ENCODE measurements at places on chromosomes 7 and 10.
A peak's percentile ranks its signal among the peaks of the same experiment; 100 is the strongest.

- no peak overlapping the region for H3K4me3 ChIP-seq
- peaks cover 34% of the 10 kb centered on the region for H3K27me3 ChIP-seq
- DNase-seq: no peak
- peaks cover 21% of the 10 kb centered on the region for H3K36me3 ChIP-seq
- no peak overlapping the region for H3K27ac ChIP-seq
- peaks cover 6% of the 10 kb centered on the region for H3K4me1 ChIP-seq
Measured at GRCh38 chr7:106317971-106318370, 33.2 kb upstream of the NAMPT start.

DNA sequence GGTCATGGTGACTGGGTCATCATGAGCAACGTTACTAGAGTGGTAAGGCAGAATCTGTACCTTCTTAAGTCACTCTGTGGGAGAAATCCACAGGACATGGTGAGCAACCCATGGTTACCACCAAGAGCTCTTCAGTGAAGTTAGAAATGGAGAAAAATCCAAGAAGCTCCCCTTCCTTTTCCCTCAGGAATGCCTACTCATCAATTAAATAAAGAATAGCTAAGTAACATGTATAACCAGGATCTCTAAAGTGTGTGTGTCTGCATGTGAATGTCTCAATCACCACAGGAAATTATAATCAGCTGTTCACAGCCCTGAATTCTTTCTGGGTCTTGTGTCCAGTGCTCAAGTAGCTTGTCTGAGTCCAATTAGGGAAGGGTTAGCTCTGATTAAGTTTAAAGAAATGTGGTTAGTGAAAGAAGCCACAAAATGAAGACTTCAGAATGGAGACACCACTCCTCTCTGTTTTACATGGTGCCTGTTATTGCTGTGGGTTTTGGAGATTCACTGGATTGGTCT lies 73.2 kb downstream of the SEM1 start:
- H3K36me3 ChIP-seq: no peaks in the 10 kb centered on the region
- no peak overlapping the region for H3K4me3 ChIP-seq
- H3K4me1 ChIP-seq: no peaks in the 10 kb centered on the region
- peaks cover 19% of the 10 kb centered on the region for H3K27me3 ChIP-seq

DNA sequence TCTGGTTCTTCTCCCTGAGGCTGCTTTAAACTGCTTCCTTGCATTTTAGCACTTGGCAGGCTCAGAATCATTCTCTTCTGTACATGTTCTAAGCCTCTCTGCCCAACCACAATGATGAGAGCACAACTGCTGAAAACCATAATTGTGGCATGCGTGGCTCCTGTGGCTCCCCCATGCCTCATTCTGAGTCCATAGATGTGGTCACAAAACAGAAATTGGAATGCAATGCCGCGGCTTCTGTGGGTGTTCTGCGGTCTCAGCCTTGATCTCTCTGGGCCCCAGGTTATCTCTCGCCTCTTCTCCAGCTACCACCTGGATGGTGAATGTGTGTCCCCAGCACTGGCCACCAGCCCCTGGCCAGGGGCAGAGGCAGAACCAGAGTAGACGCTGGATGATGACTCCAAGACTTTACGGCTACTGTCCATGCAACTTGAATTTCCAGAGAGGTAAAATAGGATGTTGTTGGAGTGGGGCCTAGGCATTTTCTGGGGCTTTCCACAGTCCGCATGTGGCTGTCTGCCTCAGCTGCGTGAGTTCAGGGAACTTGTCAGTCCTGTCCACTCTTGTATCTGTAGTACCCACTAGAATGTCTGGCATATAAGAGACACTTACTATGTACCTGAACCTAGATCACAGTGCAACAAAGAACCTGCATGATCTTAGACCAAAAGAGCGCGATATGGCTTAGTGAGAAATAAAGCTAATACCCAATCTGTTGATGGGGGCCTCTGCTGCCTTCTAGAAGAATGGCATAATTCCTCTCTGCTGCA lies 52.4 kb upstream of the ADRB1 start:
- peaks cover 10% of the 10 kb centered on the region for H3K36me3 ChIP-seq
- no peak overlapping the region for H3K4me3 ChIP-seq
- no peak overlapping the region for H3K27ac ChIP-seq

DNA sequence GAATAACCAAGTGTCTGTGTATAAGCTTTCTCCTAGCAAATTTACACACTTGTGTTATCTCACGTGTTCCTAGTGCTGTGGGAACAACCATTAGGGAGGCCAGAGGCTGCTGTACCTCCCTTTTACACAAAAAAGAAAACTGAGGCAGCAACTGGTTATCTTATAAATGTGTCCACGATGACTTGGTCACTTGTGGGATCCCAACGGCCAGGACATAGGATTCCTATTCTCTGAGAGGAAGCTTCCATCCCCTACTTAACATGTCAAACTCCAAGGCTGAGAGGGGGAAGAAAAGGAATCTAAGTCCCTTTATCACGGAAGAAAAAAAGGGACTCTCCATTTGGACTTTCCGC lies 484 bp downstream of the ZNF438 start:
- H3K4me3 ChIP-seq: peak overlapping the region; percentile 90
- H3K36me3 ChIP-seq: no peaks in the 10 kb centered on the region
- DNase-seq: no peak
- H3K27me3 ChIP-seq: no peaks in the 10 kb centered on the region
- H3K4me1 ChIP-seq: peaks cover 6% of the 10 kb centered on the region

GRCh38 chr7:112421666-112422486 lies 28.4 kb upstream of the IFRD1 start:
- peaks cover 18% of the 10 kb centered on the region for H3K4me1 ChIP-seq
- no peak for DNase-seq
- no peaks in the 10 kb centered on the region for H3K36me3 ChIP-seq
- peak overlapping the region; percentile 24 for H3K4me3 ChIP-seq
- no peaks in the 10 kb centered on the region for H3K27me3 ChIP-seq

DNA sequence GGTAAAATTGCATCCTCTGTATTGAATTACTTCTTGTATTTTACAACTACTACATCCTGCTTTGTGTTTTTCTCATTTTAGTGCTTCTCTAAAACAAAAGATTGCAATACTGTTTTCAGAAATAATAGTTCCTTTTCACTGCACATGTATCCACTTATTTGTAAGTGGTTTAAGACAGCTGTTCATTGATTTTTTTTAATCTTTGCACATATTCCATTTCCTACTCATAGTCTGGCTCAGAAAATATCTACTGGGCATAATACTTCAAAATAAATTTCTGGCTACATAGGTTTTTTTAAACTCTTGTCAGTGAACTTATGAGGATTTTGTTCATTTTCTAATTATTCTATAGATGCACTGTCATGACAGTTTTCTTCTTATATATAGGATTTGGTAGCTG lies 54.8 kb downstream of the SND1 start:
- no peaks in the 10 kb centered on the region for H3K27me3 ChIP-seq
- H3K4me3 ChIP-seq: no peak overlapping the region
- no peaks in the 10 kb centered on the region for H3K4me1 ChIP-seq
- no peak for DNase-seq
- peaks cover 61% of the 10 kb centered on the region for H3K36me3 ChIP-seq
- no peak overlapping the region for H3K27ac ChIP-seq

DNA sequence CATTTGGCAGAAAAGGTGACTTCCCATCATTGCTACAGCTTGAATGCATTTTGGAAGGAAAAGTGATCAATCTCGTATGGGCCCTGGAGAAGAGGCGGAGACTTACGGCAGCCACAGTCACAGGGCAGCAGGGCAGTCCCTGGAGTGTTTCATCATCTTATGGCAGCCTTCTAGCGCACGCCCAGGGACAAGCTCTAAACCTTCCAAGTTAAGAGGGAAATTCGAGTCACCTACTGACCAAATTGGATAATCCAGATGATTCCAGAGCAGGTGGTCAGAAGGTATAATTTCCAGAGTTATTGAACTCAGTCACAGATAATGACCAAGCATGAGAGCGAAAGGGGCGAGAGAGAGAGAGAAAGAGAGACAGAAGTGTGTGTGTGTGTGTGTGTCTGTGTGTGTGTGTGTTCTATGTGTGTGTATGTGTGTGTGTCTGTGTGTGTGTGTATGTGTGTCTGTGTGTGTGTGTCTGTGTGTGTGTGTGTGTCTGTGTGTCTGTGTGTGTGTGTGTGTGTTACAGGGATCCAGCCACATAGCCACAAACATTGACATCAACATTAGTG lies 123.7 kb upstream of the ADAM12 start:
- no peak for DNase-seq
- H3K36me3 ChIP-seq: no peaks in the 10 kb centered on the region
- H3K27me3 ChIP-seq: peaks cover 7% of the 10 kb centered on the region
- no peak overlapping the region for H3K27ac ChIP-seq

Measured in natural killer cell treated with Interleukin-12 subunit alpha and Interleukin-12 subunit beta and Interleukin-15 and Interleukin-18, amount 100 ng/mL, for 72 hours (primary cell).